ENCODE measurements at places on chromosomes 7 and 10. TPM values are rescaled to one million over a fixed set of nuclear protein-coding genes. Genes with fewer than 3 reads are reported as not detected.

GRCh38 chr7:18163091-18163490 lies 135.4 kb upstream of the PRPS1L1 start:
- H3K27me3 ChIP-seq: no peaks in the 10 kb centered on the region
- H3K4me3 ChIP-seq: no peak overlapping the region
- no peaks in the 10 kb centered on the region for H3K4me1 ChIP-seq
- no peaks in the 10 kb centered on the region for H3K36me3 ChIP-seq
- no peak overlapping the region for H3K27ac ChIP-seq
- no peak for DNase-seq

DNA sequence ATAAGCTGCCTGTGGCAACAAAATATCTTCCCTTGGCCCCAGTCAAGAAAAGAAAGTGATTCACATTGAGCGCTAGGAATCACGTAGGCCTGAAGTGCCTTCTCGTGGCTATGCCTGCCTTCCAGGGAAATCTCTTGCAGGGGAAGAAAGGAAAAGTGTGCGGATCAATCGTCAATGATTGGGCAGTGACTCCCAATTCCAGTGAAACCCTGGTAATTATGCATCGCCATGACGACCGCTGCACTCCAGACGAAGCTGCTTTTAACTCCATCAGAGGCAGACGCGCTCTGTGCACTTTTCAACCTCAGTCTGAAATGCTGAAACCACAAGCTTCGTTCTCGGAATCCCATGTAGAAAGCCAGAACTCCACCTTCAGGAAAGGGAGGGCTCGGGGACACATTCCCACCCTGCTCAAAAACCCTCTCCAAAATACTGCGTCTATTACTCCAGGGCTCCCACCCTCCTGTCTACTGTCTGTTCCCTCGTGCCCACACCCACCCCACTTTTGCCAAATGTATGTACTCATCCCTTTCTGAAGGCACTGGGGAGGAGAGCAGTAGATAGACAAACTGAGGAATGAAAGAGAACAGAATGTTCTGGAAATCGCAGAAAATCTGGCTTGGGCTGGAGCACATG lies 24.2 kb upstream of the PRKAG2 start:
- no peak for DNase-seq
- no peak overlapping the region for H3K4me3 ChIP-seq
- no peaks in the 10 kb centered on the region for H3K4me1 ChIP-seq
- no peaks in the 10 kb centered on the region for H3K27me3 ChIP-seq
- no peak overlapping the region for H3K27ac ChIP-seq
- no peaks in the 10 kb centered on the region for H3K36me3 ChIP-seq

GRCh38 chr10:76628801-76629200 lies 1008.8 kb downstream of the KCNMA1 start:
- DNase-seq: no peak
- no peak overlapping the region for H3K27ac ChIP-seq
- no peaks in the 10 kb centered on the region for H3K36me3 ChIP-seq
- H3K27me3 ChIP-seq: no peaks in the 10 kb centered on the region

- H3K4me3 ChIP-seq: no peak overlapping the region
- no peaks in the 10 kb centered on the region for H3K36me3 ChIP-seq
- peaks cover 12% of the 10 kb centered on the region for H3K4me1 ChIP-seq
- H3K27ac ChIP-seq: peak overlapping the region; percentile 28
- no peak for DNase-seq
- no peaks in the 10 kb centered on the region for H3K27me3 ChIP-seq
Measured at GRCh38 chr10:22682237-22683139, 31.9 kb downstream of the PIP4K2A start.

DNA sequence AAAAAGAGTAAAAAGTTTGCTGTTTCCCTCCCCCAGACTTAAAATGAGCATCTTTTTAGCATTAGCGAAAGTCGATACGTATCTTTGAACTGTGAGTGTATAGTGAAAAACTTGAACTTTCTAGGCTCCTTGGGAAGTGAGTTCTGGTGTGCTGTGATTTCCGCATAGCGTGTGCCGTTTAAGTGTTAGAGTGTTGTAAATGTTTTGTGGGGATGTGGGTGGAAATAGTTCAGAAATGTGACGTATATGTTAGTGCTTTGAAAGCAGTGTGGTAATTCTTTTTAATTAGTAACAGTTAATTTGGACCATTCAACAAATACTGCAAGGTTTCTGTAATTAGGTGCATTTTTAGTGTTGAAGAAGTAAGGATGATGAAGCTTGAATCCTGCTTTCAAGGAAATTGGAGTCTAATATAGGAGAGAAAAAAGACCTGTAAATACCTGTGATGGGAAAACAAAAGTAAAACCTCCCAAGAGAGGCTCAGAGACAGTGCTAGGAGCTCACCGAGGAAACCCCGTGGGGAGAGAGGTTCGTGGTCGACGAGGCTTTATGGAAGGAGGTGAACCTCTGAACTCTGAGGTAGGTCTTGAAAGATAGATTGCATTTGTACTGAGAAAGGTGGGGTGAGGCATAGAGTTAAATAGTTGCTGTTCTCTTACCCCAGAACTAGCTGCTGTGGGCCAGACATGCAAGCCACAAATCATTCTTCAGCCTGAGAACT lies 40.8 kb downstream of the RBM33 start:
- no peak overlapping the region for H3K27ac ChIP-seq
- H3K4me3 ChIP-seq: no peak overlapping the region
- DNase-seq: no peak
- no peaks in the 10 kb centered on the region for H3K27me3 ChIP-seq

DNA sequence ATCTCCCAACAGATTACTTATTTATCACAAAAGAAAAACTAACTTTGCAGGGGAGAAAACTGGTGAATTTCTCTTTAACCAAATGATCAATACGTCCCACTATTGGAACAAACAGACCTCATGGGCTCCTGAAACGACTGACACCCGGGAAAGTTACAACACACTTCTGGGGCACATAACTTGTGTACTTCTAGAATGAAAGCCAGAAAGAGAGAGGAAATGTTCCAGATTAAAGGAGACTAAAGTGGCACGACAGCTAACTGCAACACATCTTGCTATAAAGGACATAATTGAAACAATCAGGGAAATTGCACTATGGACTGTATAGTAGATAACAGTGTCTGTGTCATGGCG lies 14.7 kb upstream of the TPST1 start:
- H3K36me3 ChIP-seq: no peaks in the 10 kb centered on the region
- no peaks in the 10 kb centered on the region for H3K27me3 ChIP-seq
- H3K27ac ChIP-seq: no peak overlapping the region

GRCh38 chr10:7609556-7609955 lies 57.2 kb downstream of the ITIH5 start:
- no peaks in the 10 kb centered on the region for H3K27me3 ChIP-seq
- H3K36me3 ChIP-seq: no peaks in the 10 kb centered on the region
- H3K27ac ChIP-seq: no peak overlapping the region
- H3K4me3 ChIP-seq: no peak overlapping the region
- no peaks in the 10 kb centered on the region for H3K4me1 ChIP-seq

DNA sequence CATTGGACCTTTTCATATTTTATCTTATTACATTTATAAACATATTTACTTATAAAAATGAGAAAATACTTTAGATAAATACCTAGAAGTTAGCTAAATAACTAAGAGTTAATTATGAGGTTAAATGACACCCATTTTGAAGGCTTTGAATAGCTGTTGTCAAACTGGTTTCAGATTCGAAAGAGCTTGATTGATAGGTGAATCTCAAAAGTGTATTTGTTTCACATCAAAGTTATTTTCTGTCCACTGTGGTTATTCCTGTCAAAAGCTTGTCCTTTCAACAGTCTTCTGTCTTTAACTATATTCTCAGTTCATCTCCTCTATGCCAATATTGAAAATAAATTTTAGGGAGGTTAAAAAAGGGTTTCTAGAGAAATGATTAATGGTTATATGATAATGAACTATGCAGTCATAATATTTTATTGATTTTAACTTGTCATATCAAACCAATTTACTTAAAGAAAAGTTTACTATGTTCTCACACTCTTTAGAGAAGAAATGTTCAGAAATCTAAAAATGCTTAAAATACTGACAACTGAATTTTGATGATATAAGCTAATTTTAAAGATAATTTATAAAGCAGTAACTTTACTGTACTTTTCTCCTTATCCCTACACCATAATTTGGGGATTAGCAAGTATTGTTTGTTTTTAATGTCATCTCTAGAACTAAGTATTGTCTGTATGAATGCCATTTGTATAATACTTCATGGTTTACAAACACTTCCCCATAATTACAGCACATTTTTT lies 72.0 kb upstream of the FOXP2 start:
- H3K4me1 ChIP-seq: no peaks in the 10 kb centered on the region
- DNase-seq: no peak
- no peaks in the 10 kb centered on the region for H3K27me3 ChIP-seq
- H3K36me3 ChIP-seq: no peaks in the 10 kb centered on the region
- no peak overlapping the region for H3K27ac ChIP-seq

GRCh38 chr10:30744106-30744505 lies 114.6 kb upstream of the LYZL2 start:
- no peak for DNase-seq
- H3K27me3 ChIP-seq: no peaks in the 10 kb centered on the region
- no peaks in the 10 kb centered on the region for H3K36me3 ChIP-seq

DNA sequence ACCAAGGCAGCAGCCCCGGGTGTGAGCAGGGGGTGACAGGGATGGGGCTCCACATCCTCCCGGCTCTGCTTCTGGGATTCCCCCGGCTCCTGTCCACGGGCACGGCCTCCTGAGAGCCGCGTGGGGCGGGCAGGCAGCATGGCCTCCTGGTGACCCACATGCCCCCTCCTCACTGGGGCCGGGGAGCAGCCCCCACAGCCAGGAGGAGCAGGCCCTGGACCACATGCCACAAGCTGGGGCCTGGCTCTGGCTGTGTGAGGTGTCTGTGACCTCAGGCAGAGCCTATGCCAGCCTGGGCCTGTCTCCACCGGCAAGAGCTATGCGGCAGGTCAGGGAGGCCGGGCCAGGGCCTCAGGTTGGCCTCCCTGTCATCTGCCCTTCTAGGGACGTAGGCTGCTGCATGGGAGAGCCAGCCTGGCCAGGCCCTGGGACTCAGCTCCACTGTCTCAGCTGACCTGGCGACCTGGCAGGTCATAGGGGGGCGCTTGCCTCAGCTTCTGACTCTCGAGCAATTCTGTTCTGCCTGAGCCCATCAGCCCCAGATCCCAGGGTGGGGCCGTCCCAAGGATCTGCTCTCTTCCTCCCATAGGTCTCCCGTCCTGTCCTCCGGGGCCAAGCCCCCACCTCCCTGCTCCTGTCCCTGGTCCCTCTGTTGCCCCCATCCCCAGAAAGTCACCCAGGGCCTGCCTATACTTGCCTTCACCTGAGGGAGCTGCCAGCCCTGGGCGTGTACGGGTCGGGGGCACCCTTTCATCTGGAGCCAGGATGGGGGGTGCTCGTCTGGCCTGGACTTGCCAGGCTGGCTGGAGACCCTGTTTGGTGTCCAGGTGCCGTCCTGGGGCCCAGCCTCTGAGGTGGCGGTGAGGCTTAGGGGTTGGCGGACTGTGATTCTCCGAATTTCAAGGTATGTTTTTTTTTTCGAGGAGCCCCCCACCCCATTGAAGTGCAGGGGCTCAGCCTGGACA lies 3.9 kb upstream of the TMEM184A start:
- H3K27me3 ChIP-seq: no peaks in the 10 kb centered on the region
- H3K4me1 ChIP-seq: peaks cover 7% of the 10 kb centered on the region
- no peaks in the 10 kb centered on the region for H3K36me3 ChIP-seq
- DNase-seq: peak; percentile 15

DNA sequence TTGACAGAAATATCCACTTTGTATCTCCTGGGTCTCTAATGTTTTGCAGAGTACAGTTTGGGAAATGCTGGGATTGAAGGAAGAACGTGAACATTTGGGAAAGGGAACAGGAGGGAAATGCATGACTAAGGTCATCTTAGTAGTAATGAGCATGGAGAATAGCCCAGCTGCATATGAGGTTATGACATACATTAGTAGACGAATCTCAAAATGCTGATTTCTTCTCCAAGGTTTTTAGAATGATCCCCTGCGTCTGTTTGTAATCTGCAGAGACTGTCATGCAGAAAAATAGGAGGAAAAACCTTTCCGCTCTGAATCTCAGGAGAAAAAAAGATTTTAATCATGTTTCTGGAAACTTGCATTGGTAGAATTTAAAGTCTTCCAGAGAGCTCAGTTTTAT lies 133.6 kb downstream of the PPP1R9A start:
- no peak overlapping the region for H3K27ac ChIP-seq
- no peak overlapping the region for H3K4me3 ChIP-seq
- H3K4me1 ChIP-seq: no peaks in the 10 kb centered on the region
- no peaks in the 10 kb centered on the region for H3K36me3 ChIP-seq
- H3K27me3 ChIP-seq: no peaks in the 10 kb centered on the region

- H3K36me3 ChIP-seq: no peaks in the 10 kb centered on the region
- peak overlapping the region; percentile 96 for H3K27ac ChIP-seq
- peaks cover 9% of the 10 kb centered on the region for H3K4me1 ChIP-seq
- DNase-seq: peak; percentile 89
- no peaks in the 10 kb centered on the region for H3K27me3 ChIP-seq
Measured at GRCh38 chr7:78019447-78020135, 221.0 kb downstream of the PHTF2 start.

DNA sequence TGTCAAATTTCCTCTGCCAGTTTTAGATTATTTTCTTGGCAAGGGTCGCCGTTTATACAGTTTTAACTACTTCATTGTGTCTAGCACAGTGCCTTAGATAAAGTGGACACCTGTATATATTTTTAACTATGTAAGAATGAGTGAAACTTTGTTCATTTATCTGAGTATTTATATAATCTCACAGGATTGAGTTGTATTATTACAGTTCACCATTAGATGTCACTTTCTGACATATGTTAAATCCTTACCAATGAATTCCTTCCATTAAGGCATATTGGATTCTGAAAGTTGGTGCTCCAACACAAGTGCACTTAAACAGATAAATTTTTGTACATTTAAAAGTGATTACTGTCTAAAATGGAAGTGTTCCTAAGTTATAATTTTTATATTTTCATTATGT lies 43.0 kb downstream of the ZMYND11 start:
- no peaks in the 10 kb centered on the region for H3K27me3 ChIP-seq
- no peak overlapping the region for H3K27ac ChIP-seq
- no peak for DNase-seq
- no peaks in the 10 kb centered on the region for H3K36me3 ChIP-seq
- no peak overlapping the region for H3K4me3 ChIP-seq

DNA sequence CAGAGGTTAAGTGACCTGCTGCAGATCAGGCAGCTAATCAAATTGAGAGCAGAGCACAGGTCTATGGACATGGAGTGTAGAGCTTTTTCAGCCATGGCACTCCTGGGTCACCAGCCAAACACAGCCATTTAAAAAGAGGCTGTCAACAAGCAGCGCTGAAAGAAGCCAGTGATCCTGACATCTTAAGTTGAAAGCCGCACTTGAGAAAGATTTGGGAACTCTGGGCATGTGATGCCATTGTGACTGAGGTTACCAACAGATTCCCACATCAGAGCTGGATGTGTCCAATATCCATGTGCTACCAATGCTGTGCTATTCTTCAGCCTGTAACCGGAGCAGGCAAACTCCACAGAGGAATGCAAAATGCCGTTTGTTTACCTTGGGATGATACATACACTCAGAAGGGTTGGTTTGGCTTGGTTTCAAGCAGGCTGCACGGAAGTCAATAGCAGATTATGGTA lies 56.2 kb upstream of the ABLIM1 start:
- DNase-seq: no peak
- H3K36me3 ChIP-seq: no peaks in the 10 kb centered on the region
- no peaks in the 10 kb centered on the region for H3K4me1 ChIP-seq
- no peaks in the 10 kb centered on the region for H3K27me3 ChIP-seq
- no peak overlapping the region for H3K4me3 ChIP-seq

GRCh38 chr7:82821037-82821436 lies 341.6 kb downstream of the PCLO start:
- no peak overlapping the region for H3K4me3 ChIP-seq
- H3K36me3 ChIP-seq: no peaks in the 10 kb centered on the region
- H3K27ac ChIP-seq: no peak overlapping the region
- no peak for DNase-seq
- H3K27me3 ChIP-seq: no peaks in the 10 kb centered on the region

The AKR1C2 gene
- total RNA-seq: 7.4 TPM

The NOLC1 gene
- total RNA-seq: 17.5 TPM

The NEUROD6 gene
- total RNA-seq: not detected

The PLCE1 gene
- 3.1 TPM for total RNA-seq

The TNS3 gene
- 99.3 TPM for total RNA-seq

Data from pancreas (tissue), 10 donors.